ENCODE measurements at places on chromosomes 7 and 10.

DNA sequence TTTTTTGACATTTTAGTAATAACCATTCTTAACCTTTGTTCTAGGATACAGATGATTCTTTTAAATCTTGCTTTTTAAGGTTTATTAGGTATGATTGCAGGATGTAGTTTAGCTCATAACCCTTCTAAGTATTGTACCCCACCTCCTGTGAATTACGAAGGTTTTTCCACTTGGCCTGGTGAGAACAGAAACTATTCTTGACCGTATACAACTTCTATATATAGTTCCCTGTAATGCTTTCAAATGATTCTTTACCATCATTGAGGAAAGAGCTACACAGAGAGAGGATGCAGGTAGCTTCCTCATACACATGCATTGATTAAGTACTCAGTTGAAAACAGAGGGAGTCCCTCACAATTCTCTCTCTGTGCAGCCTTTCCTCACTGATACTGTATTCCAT is 86.3 kb downstream of the PALS2 start:
- H3K36me3 ChIP-seq, result no peaks in the 10 kb centered on the region
- no peak overlapping the region for H3K4me3 ChIP-seq
- no peaks in the 10 kb centered on the region for H3K27me3 ChIP-seq

DNA sequence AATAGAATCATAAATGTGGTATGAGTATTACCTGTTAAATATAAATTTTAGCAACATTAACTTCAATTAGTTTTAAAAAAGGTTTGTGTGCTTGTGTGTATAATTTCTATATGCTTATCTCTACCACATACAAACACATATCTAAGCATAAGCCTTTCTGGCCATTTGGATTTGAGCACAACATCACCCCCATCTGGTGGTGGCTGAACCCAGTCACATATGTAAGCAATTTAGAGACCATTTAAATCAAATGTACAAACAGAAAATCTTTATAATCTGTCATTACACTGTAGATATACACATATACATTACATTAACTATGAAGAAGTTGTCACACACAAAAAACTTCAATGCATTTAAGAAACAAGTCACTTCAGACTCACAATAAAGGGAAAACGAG is 31.7 kb downstream of the GPR22 start:
- H3K4me1 ChIP-seq, result no peaks in the 10 kb centered on the region
- H3K27me3 ChIP-seq, result no peaks in the 10 kb centered on the region
- H3K4me3 ChIP-seq, result no peak overlapping the region
- H3K36me3 ChIP-seq, result no peaks in the 10 kb centered on the region

- no peaks in the 10 kb centered on the region for H3K36me3 ChIP-seq
- DNase-seq, result peak; percentile 70
- H3K27ac ChIP-seq, result peak overlapping the region; percentile 47
- H3K4me1 ChIP-seq, result peaks cover 11% of the 10 kb centered on the region
- no peaks in the 10 kb centered on the region for H3K27me3 ChIP-seq
- peak overlapping the region; percentile 5 for H3K4me3 ChIP-seq
These were observed 28.1 kb downstream of the ARL4A start for GRCh38 chr7:12715372-12716133.

- no peaks in the 10 kb centered on the region for H3K36me3 ChIP-seq
- H3K4me3 ChIP-seq, result no peak overlapping the region
- H3K27me3 ChIP-seq, result no peaks in the 10 kb centered on the region
These were observed 4.8 kb upstream of the DMTF1 start for GRCh38 chr7:87147500-87147899.

- H3K27ac ChIP-seq, result no peak overlapping the region
- no peaks in the 10 kb centered on the region for H3K36me3 ChIP-seq
- DNase-seq, result peak; percentile 20
- H3K4me3 ChIP-seq, result no peak overlapping the region
These were observed 6.1 kb upstream of the NCAPG2 start for GRCh38 chr7:158710651-158711102.

- DNase-seq, result no peak
- no peak overlapping the region for H3K27ac ChIP-seq
- H3K27me3 ChIP-seq, result no peaks in the 10 kb centered on the region
These were observed 46.2 kb upstream of the MKLN1 start for GRCh38 chr7:131281266-131282048.

DNA sequence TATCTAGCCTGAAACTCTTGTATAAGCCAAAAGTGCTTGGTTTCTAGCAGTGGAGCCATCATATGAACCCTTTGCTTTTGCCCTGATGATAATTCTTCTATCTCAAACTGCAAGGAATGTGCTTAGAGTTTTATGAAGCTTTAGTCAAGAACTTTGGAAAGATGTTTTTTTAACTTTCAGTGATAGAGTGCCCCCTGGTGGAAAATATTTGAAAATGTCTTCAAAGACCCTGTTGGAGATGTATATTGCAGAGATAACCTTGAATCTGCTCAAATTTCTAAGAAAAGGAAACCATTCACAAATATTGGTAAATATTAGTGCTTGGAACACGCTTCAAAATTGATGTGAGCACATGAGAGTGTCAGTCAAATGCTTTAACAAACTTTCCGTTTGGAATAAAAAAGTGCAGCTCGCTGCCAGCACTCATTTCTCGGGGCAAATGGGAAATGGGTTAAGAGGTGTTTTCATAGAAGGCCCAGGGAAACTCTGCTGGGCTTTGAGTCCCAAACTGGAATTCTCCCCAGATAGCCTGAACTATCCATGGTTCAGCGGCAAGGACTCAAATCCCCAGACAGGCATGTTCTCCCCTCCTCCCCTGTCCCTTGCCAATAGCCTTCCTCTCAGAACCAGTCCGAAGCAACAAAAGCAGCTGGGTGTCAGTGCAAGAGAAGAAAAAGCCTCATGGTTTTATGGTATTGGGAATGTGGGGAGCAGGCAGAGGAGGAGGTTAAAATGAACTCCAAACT is 129.3 kb downstream of the MYOF start:
- H3K4me3 ChIP-seq, result no peak overlapping the region
- H3K27ac ChIP-seq, result no peak overlapping the region
- H3K27me3 ChIP-seq, result no peaks in the 10 kb centered on the region
- H3K4me1 ChIP-seq, result no peaks in the 10 kb centered on the region
- no peak for DNase-seq
- no peaks in the 10 kb centered on the region for H3K36me3 ChIP-seq

- H3K4me1 ChIP-seq, result no peaks in the 10 kb centered on the region
- no peak overlapping the region for H3K27ac ChIP-seq
- H3K4me3 ChIP-seq, result no peak overlapping the region
- DNase-seq, result no peak
These were observed 161.4 kb downstream of the ARID5B start for GRCh38 chr10:62062752-62063512.

- DNase-seq, result no peak
- no peak overlapping the region for H3K27ac ChIP-seq
- H3K4me1 ChIP-seq, result no peaks in the 10 kb centered on the region
- no peaks in the 10 kb centered on the region for H3K27me3 ChIP-seq
These were observed 973.7 kb downstream of the GATA3 start for GRCh38 chr10:9028231-9028630.

DNA sequence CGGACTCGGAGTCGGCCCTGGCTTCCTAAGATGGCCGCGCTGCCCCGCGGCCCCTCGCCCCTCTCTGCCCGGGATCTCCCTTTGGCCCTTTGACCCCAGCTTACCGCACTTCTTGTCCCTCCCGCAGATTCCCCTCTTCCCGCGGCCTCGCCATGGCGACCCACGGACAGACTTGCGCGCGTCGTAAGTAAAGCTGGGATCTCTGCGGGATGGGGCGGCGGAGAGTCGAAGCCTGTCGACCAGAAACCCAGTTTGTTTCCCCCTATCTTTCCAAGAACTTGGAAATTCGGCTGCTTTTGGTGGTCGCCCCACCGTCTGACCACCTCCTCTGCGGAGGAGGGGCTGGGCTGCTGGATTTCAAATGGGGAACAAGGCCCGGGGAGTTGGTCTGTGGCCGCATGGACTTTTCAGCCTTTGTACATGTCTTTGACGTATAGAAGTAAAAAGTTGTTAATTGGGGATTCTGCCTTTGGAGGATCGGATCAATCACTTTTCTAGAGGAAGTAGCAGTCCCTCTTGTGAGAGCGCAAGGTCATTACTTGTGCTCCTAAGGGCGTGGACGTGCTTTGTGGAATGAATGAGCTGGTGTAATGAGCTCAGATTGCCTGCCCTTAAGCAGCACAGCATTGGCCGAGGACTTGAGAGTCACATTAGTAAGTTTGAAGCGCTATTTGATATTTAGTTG is 553 bp downstream of the VDAC2 start:
- no peak for DNase-seq
- peaks cover 5% of the 10 kb centered on the region for H3K4me1 ChIP-seq
- no peaks in the 10 kb centered on the region for H3K27me3 ChIP-seq

GRCh38 chr10:110324201-110324804 is 19.6 kb upstream of the SMNDC1 start:
- DNase-seq, result no peak
- no peak overlapping the region for H3K4me3 ChIP-seq
- no peak overlapping the region for H3K27ac ChIP-seq
- H3K27me3 ChIP-seq, result no peaks in the 10 kb centered on the region
- no peaks in the 10 kb centered on the region for H3K36me3 ChIP-seq

GRCh38 chr10:14639637-14640036 is 135.1 kb downstream of the FAM107B start:
- no peaks in the 10 kb centered on the region for H3K4me1 ChIP-seq
- no peaks in the 10 kb centered on the region for H3K27me3 ChIP-seq
- DNase-seq, result no peak

DNA sequence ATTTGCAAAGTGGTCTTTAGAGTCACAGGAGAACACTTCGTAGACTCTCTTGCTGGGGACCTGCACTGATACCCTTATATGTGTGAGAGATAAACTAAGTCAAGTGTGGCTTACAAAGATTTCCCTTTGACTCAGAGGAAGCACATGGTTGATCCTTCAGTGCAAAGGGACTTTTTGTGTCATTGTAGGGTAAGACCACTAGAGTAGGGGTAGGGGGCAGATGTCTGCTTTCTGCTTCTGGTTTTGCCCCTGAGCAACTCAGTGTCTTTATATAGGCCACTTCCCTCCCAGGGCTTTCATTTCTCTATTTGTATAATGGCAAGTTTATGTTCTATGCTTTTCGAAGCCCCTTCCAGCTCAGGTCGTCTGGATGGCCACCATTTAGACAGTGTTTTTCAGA is 281.7 kb downstream of the SORCS3 start:
- H3K4me1 ChIP-seq, result peaks cover 4% of the 10 kb centered on the region
- H3K4me3 ChIP-seq, result no peak overlapping the region
- H3K36me3 ChIP-seq, result no peaks in the 10 kb centered on the region
- no peak overlapping the region for H3K27ac ChIP-seq
- H3K27me3 ChIP-seq, result no peaks in the 10 kb centered on the region
- no peak for DNase-seq

Measured in H1 (cell line).